GM23248 (cell line): ENCODE measurements at places on chromosomes 12 and 14. TPM values are rescaled to one million over a fixed set of nuclear protein-coding genes. Genes with fewer than 3 reads are reported as not detected.

GRCh38 chr12:28114488-28114887, 75.8 kb upstream of the CCDC91 start:
- peak; percentile 79 for DNase-seq
- no peak overlapping the region for H3K27ac ChIP-seq
- peaks cover 9% of the 10 kb centered on the region; the same call in 1 of the 2 replicates for H3K4me1 ChIP-seq

DNA sequence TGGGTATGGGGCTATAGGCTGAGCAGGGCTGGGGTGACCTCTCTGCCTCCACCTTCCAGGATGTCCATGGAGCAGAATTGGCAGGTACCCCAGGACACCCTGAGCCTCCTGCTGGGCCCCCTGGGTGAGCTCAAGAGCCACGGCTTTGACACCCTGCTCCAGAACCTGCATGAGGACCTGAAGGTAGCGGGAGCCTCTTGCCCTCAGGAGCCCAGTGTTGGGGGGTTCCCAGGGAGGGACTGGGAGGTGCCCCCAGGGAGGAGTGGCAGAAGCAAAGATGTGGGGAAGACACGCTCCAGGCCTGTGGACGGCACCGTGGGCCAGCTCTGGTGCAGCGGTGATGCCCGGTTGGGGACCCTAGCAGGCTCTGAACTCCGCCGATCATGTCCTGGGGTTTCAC, 8.3 kb downstream of the TNFAIP2 start:
- H3K27me3 ChIP-seq: no peaks in the 10 kb centered on the region
- H3K4me1 ChIP-seq: 0 out of 2 replicates have a peak, but pooled peaks cover under 1% of the 10 kb centered on the region
- H3K36me3 ChIP-seq: no peaks in the 10 kb centered on the region
- DNase-seq: no peak
- no peak overlapping the region for H3K27ac ChIP-seq

The SLC25A21 gene
- not detected in 2 replicates for total RNA-seq

The FOXN4 gene
- not detected in 2 replicates for total RNA-seq

GRCh38 chr14:104223101-104224041, 85.0 kb downstream of the KIF26A start:
- H3K36me3 ChIP-seq: no peaks in the 10 kb centered on the region
- DNase-seq: no peak
- no peak overlapping the region for H3K27ac ChIP-seq
- no peaks in the 10 kb centered on the region for H3K4me1 ChIP-seq

GRCh38 chr12:116937640-116938039, 26.9 kb downstream of the FBXW8 start:
- no peak for DNase-seq
- no peak overlapping the region for H3K4me3 ChIP-seq
- no peaks in the 10 kb centered on the region for H3K27me3 ChIP-seq
- no peaks in the 10 kb centered on the region for H3K4me1 ChIP-seq
- peaks cover 27% of the 10 kb centered on the region for H3K36me3 ChIP-seq

GRCh38 chr12:118145113-118145797, 9.3 kb downstream of the PEBP1 start:
- H3K27ac ChIP-seq: no peak overlapping the region
- H3K4me3 ChIP-seq: no peak overlapping the region
- no peaks in the 10 kb centered on the region for H3K27me3 ChIP-seq
- peaks cover 33% of the 10 kb centered on the region; the same call in 1 of the 2 replicates for H3K36me3 ChIP-seq
- DNase-seq: no peak
- no peaks in the 10 kb centered on the region for H3K4me1 ChIP-seq

DNA sequence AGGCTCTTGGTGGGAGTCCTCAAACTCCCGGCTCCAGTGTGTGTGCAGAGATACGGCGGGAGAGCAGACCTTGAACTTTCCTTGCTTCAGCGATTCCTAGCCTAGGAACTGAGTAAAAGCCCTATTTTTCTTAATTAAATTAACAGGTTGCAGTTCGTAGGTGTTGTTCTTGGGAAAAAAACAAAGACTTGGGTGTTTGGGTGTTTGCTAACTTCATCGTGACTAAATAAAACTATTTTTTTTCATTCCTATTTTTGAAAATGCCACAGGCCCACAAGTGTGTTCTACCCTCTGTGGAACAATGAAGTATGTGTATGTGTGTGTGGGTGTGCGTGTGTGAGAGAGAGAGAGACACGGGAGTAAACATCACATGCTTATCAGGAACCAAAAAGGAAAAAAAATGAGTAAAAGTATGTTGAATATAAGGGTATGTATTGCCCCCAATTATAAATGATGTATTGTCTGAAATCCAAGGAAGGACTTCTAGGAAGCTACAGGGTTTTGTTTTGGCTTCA, 651 bp downstream of the TMEM117 start:
- H3K4me1 ChIP-seq: peaks cover 22% of the 10 kb centered on the region
- peak; percentile 56 for DNase-seq
- peak overlapping the region; percentile 89 for H3K4me3 ChIP-seq
- H3K27me3 ChIP-seq: no peaks in the 10 kb centered on the region
- no peaks in the 10 kb centered on the region for H3K36me3 ChIP-seq
- peak overlapping the region; percentile 91 for H3K27ac ChIP-seq

- peak overlapping the region; percentile 70 for H3K4me3 ChIP-seq
- peak; percentile 59 for DNase-seq
- H3K27ac ChIP-seq: no peak overlapping the region
- no peaks in the 10 kb centered on the region for H3K27me3 ChIP-seq
- H3K4me1 ChIP-seq: peaks cover 4% of the 10 kb centered on the region; the same call in 1 of the 2 replicates
- no peaks in the 10 kb centered on the region for H3K36me3 ChIP-seq
Measured at GRCh38 chr14:91264151-91265150, 19.9 kb upstream of the GPR68 start.

DNA sequence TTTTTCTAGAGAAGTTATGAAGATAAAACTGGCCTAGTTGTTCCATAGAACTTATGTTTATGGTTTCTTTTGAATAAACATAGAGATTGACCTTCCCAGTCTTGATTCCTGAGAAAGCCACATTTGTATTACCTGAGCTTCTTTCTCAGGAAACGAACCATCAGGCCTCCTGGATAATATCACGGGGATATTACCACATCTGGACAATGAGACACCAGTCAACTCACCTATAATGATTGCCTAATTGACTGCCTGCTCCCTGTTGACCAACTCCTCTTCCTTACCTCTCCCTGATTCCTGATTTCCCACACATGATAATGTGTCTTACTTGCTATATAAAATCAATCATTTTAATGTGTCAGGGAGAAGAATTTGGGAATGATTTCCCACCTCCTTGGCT, 822.7 kb downstream of the LRFN5 start:
- no peaks in the 10 kb centered on the region for H3K36me3 ChIP-seq
- H3K4me1 ChIP-seq: no peaks in the 10 kb centered on the region
- H3K27ac ChIP-seq: no peak overlapping the region
- no peak for DNase-seq
- H3K4me3 ChIP-seq: no peak overlapping the region
- H3K27me3 ChIP-seq: no peaks in the 10 kb centered on the region

DNA sequence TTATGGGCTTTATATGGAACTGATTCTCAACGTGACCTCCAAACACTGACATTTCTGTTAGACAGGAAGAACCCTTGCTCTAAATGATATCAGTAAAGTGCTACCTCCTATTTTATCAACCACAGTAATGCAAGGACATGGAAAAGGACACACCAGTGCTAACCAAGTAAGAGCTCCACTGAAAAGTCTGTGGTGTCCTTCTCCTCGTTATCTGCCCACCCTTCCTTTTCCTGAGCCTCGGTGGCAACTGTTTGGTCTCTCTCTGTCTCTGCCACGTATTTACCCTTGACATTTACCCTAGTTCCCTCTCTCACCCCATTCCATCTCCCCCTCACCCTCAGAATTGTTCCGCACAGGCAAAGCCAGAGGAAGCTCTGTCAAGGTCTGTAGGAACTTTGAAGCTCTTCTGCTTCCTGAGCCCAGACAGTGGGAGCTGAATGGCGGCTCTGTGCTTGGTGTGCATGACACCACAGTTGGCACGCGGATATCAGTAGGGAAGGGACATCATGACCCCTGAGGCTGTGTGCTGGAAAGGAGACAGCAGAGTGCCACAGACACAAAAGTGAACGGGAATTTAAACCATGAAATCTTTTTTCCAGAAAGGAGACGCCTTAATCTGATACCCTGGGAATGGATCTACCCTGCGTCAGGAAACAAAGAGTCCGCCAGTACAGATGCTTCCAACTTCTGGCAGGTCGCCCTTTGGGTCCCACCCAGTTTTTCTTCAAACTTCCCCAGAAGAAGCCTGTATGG, 50.8 kb downstream of the NTN4 start:
- no peak for DNase-seq
- H3K27ac ChIP-seq: no peak overlapping the region
- H3K27me3 ChIP-seq: 0 out of 2 replicates have a peak, but pooled peaks cover 3% of the 10 kb centered on the region
- H3K4me3 ChIP-seq: no peak overlapping the region
- no peaks in the 10 kb centered on the region for H3K36me3 ChIP-seq

- no peaks in the 10 kb centered on the region for H3K36me3 ChIP-seq
- H3K4me1 ChIP-seq: no peaks in the 10 kb centered on the region
- no peaks in the 10 kb centered on the region for H3K27me3 ChIP-seq
- DNase-seq: no peak
Measured at GRCh38 chr12:112809684-112810083, 18.1 kb downstream of the RPH3A start.

DNA sequence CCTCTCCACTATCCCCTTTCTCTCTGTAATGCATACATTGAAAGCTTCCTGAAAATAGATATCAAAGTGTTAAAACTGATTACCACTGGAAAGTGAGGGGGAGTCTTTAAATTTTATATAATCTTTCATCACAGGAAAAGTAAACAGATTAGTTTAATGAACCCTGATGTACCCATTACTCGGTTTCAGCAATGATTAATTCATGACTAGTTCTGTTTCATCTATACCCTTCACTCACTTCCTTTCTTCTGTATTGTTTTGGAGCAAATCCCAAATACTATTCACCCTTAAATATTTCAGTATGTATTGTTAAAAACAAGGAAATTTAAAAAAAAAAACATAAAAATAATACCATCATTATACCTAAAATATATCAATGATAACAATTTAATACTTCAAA, 67.3 kb upstream of the TMCC3 start:
- DNase-seq: no peak
- no peaks in the 10 kb centered on the region for H3K4me1 ChIP-seq
- H3K36me3 ChIP-seq: no peaks in the 10 kb centered on the region

DNA sequence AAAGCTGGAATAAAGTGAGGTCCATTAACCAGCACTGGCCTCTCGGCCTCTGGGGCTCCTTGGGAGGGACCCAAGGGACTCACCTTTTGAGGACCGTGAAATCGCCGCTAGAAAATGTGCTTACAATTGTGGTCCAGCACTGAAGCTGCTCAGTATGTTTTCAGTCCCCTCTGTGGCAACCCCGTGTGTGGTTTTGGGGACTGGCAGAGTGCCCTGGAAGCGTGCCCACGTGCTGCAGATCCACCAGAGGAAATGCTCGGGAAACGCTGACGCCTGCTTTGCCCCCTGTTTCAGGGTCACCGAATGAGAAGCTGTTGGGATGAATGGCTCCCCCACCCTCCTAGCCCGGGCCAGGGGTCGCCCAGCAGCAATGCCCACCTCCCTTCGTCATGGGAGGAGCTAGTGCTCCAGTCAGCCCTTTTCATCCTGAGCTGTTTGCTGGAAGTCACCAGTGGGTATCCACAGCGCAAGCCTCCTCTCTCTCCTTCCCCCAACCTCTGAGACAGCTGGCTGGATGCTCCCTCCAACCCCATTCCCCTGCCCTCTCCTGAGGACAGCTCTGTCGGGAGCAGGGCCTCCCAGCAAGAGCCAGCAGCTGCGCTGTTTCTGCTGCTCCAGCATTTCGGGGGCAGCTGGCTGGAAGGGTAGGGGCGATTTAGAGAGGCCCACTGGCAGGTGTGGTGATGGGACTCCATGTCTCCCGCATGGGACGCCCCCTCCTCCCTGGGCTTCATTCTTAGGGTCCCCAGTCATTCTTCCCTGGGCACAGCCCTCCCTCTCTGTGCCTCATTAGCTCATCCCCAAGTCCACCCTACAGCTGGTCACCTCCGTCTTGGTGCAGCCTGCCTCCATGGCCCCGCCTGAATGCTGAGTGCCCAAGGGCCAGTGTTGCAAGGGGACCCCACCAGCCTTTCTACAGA, 33.2 kb upstream of the PPP1R13B start:
- H3K27me3 ChIP-seq: no peaks in the 10 kb centered on the region
- H3K4me3 ChIP-seq: peak overlapping the region; percentile 63
- no peaks in the 10 kb centered on the region for H3K36me3 ChIP-seq
- H3K4me1 ChIP-seq: peaks cover 12% of the 10 kb centered on the region; the same call in 1 of the 2 replicates
- H3K27ac ChIP-seq: peak overlapping the region; percentile 11; the same call in 1 of the 2 replicates

DNA sequence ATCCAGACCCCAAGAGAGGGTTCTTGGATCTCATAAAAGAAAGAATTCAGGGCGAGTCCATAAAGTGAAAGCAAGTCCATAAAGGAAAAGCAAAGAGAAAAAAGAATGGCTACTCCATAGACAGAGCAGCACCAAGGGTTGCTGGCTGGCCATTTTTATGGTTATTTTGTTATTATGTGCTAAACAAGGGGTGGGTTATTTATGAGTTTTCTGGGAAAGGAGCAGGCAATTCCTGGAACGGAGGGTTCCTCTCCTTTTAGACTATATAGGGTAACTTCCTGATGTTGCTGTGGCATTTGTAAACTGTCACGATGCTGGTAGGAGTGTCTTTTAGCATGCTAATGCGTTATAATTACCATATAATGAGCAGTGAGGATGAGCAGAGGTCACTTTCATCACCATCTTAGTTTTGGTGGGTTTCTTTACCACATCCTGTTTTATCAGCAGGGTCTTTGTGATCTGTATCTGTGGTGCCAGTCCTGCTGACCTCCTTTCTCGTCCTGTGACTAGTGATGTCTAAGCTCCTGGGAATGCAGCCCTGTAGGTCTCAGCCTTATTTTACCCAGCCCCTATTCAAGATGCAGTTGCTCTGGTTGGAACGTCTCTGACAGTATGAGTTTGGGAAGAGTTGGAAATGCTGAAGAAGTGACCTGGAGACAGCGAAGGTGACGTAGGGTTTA, 100.5 kb downstream of the ZNF664 start:
- H3K27me3 ChIP-seq: no peaks in the 10 kb centered on the region
- no peaks in the 10 kb centered on the region for H3K4me1 ChIP-seq
- DNase-seq: no peak
- H3K27ac ChIP-seq: no peak overlapping the region

DNA sequence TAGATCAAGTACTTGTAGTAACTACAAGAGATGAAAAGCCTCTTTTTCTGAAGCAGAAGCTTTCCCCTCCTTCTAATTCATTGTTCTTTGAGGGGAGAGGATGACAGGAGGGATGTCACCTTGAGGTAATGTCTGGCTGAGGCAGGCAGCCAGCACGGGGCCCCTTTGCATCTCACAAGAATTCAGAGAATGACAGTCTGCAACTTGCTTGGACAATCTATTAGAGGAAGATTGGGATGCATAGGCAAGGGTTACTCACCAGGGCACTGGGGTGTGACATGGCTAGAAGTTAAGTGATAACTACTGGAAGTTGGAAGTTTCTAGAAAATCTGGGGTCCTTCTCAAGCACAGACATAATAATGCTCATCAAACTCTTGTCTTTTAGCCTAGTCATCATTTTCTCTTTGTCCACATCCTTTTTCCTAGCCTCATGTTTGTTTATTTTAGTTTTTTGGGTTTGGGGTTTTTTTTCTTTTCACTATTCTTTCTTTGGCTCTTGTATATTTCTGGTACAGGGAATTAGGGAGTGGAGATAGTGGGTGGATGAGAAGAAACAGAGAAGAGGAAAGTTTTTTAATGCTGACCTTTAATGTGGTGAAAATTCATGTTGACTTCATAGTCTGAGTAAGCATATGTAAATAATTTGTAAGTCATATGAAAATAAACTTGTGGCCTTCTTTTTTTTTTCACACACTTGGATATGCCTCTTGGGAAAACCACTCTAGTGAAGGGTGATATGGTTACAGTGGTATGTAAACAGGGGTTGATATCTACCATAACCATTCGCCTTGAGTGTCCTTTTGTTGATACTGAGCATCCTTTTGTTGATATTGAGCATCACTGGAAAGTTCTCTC, 55.1 kb downstream of the TTLL5 start:
- peak; percentile 67 for DNase-seq
- peak overlapping the region; percentile 36 for H3K27ac ChIP-seq
- H3K27me3 ChIP-seq: no peaks in the 10 kb centered on the region
- H3K36me3 ChIP-seq: no peaks in the 10 kb centered on the region
